ENCODE measurements at places on chromosomes 1 and 21.

- no peak for DNase-seq
Observed at GRCh38 chr1:54428837-54429518, 22.8 kb upstream of the SSBP3 start.

- no peak for DNase-seq
Observed at GRCh38 chr1:186904361-186904760, 75.6 kb downstream of the PLA2G4A start.

DNA sequence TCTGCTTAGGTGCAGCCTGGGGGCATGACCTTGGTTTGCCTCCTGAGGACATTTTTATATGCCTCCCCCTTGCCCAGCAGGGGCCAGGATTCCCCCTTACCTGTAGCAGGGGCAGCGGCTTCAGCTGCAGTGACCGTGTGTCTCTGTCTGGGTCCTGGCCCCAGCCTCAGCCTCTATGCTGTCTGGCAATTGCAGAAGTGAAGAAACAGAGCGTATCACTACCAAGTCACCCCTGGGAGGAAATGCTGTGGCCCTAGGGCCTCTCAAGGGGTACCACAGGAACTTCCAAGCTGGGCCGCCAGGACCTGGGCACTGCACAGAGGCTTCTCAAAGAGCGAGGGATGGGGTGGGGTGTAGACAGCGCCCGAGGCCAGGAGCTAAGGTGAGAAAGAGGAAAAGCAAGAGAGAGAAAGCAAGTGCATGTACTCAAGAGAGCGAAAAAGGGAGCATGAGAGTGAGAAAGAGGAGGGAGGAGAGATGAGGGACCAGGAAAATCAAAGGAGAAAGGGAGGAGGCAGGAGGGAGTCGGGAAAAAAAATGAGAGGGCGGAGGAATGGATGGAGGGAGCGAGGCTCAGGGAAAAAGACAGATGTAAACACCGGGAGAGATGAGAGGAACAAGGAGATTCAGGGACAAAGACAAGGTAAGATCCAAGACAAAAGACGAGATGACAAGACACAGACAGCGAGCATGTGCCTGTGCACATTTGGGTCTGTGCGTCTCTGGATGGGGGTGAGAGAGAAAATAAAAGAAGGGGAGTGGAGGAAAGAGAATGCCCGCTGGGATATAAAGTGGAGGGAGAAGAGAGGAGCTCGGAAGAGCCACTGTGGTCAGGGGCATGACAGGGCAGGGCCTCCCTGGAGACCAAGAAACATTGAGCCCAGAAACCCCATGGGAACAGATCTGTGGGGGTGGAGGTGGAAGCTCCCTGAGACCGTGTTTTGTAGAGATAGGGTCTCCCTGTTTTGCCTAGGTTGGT, at the start of gene PTAFR:
PTAFR (minus strand) TSS at position 199 of the 979 bp plus-strand sequence. CDS start 25,669 bp downstream, outside the sequence.
- no peak for DNase-seq

DNA sequence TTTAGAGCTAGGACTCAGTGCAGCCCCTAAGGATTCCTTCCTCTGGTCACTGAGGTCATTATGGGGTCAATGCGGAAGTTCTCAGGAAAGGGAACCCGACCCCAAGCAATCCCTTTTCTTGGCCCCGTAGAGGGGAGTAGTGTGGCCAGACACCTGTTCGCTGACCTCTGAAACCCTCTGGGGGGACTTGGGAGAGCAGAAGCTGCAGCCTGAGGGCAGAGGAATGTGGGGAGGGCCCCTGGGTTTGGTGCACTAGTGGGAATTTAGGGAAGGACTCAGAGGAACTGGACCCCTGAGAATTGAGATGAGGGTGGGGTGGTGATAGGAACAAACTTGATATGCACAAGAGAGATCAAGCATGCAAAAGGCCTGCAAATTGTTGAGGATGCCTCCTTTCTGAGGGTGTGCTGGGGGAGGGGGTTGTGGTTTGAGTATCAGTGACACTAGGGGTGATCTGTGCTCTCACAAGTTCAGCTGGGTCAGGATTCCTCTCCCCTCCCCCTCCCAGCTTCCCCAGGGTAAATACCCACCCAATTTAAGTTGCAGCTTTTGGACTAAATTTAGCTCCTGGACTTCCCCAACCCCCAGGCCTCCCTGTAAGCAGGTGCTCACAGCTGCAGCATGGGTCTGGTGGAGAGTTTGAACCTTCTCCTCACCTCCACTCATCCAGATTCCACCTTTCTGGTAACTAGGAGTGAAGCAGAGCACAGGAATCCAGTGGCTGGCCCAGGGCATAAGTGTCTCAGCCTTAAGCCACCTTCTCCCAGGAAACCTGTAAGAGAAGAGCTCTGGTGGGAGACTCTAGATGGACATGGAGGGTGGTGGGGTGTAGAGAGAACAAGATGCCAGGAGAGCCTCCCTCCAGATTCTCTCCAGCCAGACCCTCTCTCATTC, 13.5 kb downstream of the ADAMTSL4 start:
- no peak for DNase-seq

DNA sequence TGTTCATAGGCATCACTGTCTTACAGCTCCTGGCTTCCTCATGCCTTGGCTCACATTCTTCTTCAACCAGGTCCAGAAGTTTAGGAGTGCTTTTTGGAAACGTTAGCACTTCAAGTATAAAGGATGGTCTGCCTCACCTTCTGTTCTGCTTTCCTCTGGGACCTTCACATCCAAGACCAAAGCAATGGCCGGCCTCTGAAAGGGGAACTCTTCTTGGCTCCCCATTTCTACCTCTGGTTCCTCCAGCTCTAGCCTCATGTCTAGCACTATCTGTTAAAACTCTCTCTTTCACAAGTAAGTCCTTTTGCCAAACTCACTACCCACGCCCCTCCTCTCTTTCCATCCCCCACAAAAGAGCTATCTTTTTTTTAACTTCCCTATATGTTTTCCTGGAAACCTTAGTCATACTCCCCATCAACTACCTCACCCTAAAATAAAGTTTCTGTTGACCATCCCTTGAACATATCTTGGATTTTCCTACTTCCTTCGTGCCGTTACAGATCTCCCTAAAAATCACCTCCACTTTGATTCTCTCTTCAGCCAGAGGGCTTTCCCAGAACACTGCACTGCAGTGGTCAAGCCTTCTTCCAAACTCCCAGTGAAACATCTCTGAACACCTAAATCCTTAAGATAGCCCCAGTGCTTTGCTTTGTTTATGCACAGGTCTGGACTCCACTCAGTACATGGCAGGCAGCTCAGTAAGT, 7.9 kb downstream of the SORT1 start:
- DNase-seq, result no peak

- no peak for DNase-seq
Observed at GRCh38 chr1:52059321-52059720, 3.2 kb downstream of the BTF3L4 start.

DNA sequence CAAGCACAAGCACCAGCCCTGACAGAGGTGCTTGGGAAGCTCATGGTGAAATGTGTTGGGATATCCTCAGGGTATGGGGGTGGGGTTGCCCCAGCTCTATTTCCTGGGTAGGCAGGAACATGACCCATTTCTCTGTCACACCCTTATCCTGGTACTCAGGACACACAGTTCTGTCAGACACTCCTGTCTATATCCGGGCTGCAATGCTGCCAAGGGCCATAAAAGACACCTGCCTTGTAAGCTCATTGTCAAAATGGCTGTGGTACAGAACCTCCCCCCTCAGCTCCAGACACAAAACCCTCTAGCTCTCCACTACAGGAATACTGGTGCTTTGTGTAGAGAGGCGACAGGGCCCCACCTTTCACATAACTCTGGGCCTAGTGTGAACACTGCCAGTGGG, 636.7 kb downstream of the PLA2G4A start:
- no peak for DNase-seq

DNA sequence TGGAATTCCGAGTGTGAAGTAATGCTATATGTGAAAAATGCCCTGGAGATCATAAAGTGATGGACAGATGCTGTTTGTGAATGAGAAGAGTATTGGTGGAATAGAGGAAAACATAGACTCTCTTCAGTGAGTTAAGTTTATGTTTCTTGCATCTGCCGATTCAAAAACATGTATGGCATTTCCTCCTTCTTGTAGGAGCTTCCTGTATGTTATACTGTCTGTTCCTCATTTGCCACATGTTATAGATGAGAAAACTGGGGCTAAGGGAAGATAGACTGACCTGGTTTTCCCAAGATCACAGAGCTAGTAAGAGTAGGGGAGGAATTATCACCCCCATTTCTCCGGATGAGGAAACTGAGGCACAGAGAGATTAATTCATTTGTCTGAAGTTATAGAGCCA, 41.1 kb upstream of the IL20 start:
- no peak for DNase-seq

DNA sequence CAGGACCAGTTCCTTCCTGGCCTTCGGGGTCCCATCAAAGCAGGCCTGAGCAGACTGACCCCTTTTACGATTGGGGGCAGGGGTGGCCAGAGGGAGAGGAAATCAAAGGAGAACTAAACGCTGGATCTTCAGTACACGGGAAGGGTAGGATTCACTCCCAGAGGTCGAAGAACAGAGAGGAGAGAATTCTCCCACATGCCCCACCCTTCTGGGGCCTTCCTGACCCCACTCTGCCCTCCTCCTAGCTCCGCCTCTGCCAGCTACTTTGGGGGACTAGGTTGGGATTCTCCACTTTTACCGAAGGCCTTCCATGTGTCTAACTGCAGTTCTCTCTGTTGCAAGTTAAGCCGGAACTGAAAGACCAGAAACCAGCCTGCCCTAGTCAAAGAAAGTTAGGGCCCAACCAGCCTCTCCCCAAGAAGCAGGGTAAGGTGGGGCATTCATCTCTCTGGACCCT, 654 bp upstream of the ARHGEF2 start:
- DNase-seq, result no peak

GRCh38 chr21:44402323-44403105, 49.1 kb downstream of the TRPM2 start:
- no peak for DNase-seq

GRCh38 chr1:182255494-182255893, 136.1 kb downstream of the GLUL start:
- DNase-seq, result no peak

- DNase-seq, result no peak
Observed at GRCh38 chr1:104765085-104765484, 1015.4 kb downstream of the AMY1C start.

GRCh38 chr1:37839676-37840075, 19.7 kb downstream of the MTF1 start:
- DNase-seq, result no peak

- no peak for DNase-seq
Observed at GRCh38 chr1:206471415-206471801, 1.1 kb downstream of the IKBKE start.

DNA sequence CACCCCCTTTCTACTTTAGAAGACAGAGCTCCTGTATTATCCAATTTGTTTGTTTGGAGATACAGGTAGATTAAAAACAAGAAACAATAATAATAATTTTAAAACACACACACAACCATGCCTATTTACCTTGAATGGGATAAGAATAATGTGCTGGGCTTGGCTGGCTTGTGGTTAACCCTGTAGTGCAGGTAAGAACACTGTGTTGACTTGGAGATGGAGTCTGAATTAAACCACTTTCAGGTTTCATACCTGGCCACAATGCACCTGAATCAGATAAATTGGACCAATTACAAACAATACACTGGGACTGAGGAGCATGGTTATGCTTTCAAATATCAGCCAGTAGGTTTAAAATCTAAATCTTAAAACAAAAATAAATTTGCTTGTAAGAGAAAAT, 60.8 kb downstream of the EYA3 start:
- no peak for DNase-seq

DNA sequence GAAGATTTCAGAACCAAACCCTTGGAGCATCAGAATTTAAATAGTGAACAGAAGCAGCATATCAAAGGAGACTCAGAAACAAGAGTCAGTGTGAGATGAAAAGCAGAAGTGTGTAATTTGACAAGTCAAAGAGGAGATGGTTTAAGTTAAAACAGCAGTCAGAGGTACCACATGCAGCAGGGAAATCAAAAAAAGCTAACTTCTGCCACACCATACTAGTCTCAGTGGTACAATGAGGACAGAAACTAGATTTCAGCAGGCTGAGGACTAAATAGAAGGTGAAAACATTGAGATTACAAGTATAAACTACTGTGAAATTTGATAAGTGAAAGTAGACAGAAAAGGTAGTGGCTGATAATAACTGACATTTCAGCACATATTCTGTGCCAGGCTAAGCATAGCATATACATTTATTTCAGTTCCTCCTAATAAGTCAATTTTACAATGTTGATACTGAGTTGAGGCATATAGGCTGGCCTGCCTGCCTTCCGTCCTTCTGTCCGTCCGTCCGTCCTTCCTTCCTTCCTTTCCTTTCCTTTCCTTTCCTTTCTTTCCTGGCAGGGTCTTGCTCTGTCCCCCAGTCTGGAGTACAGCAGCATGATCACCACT, 12.6 kb downstream of the SUCO start:
- no peak for DNase-seq

DNA sequence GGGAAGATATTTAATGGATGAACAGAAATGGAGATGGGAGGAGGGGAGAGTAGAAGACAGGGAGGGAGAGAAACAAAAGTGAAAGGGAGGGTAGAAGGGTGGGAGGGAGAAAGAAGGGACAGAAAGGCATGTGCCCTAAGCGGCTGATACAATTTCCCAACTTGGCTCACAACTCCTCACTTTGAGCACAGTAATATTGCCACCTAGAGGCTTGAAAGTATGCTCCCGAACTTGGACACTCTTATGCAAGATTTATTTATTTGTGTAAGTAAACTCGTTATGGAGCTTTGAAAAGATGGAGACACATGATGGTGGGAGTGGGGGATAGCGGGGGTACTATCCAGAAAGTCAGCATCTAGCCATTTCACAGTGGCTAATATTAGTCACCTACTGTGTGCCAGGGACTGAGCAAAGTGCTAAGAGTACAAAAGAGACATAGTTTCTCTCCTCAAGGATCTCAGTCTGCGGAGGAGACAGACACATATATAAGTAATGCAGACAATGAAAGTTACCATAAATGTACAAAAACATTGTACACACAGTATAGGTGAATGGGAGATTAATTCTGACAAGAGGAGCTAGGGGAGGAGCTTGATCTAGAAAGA, 189.7 kb downstream of the SEC16B start:
- DNase-seq, result peak; percentile 74

DNA sequence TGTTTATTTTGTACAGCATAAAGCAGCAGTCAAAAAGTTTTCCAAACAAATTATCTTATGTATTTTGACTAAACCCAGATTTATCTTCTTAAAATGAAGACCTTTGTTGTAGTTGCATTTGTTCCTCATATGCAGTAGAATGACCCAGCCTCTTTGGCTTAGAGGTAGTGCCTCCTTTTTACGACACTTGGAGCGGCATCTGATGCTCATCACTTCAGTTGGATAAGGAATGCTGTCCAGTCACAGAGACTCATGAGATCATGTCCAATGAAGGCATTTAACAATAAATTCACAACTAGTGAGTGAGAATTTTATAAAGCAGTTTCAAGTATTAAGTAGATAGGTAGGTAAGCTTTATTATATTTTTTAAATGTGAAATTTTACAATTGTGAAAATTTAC, 35.2 kb downstream of the PTPRC start:
- no peak for DNase-seq

DNA sequence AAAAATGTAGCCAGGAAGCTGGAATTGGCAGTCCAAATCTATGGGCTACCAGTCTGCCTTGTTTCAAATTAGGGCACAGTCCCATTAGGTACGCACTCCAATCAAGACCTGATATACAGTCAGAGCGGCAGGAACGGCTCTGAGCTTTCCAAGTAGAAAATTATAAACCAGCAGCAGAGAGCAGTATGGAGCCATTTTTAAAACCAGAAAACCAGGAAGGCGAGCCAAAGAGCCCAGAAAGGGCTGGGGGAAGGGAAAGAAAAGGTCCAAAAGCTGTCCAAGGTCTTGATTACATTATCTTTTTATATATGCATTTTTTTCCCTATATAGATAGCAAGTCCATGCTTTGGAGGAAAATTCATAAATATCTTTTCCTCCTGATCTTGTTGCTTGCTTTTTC, 719.0 kb downstream of the RWDD3 start:
- peak; percentile 28 for DNase-seq

- no peak for DNase-seq
Observed at GRCh38 chr21:31609081-31609480, 50.4 kb upstream of the SOD1 start.

Data from left kidney (tissue), 8 donors.